Aorta (tissue), 5 donors: ENCODE measurements at places on chromosomes 5 and 9. TPM values are rescaled to one million over a fixed set of nuclear protein-coding genes. Genes with fewer than 3 reads are reported as not detected.

DNA sequence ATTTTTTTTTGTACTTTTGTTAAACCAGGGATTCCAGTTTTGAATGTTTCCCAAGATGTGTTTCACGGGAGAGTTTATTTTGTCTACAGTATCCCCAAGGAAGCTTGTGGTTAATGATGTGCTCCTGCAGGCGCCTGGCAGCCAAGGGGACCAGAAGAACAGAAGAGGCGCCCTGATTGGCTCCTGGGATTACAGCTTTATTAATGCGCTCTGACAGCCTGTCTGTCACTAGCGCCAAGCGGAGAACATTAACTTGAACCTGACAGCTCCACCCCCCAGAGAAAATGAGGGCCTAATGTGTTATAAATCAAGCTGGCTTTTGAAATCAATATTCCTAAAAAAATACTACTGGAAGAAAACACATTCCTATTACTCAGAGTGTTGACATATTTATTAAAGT is 5.0 kb upstream of the FBXL7 start:
- no peaks in the 10 kb centered on the region for H3K27me3 ChIP-seq
- no peaks in the 10 kb centered on the region for H3K36me3 ChIP-seq
- no peak overlapping the region for H3K27ac ChIP-seq
- H3K4me1 ChIP-seq = no peaks in the 10 kb centered on the region
- no peak overlapping the region for H3K4me3 ChIP-seq

DNA sequence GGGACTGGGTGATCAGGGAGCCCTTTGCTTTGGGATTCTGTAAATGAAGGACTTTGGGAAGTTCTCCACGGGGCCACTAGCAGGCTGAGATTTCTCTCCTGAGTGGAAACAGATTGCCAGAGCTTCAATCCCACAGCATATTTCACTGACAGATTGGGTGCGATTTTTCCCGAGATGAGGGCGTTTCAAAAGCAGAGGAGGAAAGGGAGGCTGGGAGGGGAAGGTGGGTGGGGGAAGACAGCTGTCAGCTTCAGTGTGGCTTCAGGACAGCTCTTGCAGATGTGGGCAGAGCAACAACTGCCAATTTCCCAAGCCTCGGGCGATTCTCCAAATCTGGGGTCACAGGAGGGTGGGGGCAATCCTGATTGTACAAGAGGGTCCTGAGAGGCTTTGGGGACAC is 258.5 kb upstream of the ADRA1B start:
- no peaks in the 10 kb centered on the region for H3K36me3 ChIP-seq
- no peaks in the 10 kb centered on the region for H3K4me1 ChIP-seq
- no peaks in the 10 kb centered on the region for H3K27me3 ChIP-seq
- H3K27ac ChIP-seq = no peak overlapping the region

Gene SOHLH1
- total RNA-seq = not detected

Gene PITX1
- total RNA-seq = 0.39 TPM

DNA sequence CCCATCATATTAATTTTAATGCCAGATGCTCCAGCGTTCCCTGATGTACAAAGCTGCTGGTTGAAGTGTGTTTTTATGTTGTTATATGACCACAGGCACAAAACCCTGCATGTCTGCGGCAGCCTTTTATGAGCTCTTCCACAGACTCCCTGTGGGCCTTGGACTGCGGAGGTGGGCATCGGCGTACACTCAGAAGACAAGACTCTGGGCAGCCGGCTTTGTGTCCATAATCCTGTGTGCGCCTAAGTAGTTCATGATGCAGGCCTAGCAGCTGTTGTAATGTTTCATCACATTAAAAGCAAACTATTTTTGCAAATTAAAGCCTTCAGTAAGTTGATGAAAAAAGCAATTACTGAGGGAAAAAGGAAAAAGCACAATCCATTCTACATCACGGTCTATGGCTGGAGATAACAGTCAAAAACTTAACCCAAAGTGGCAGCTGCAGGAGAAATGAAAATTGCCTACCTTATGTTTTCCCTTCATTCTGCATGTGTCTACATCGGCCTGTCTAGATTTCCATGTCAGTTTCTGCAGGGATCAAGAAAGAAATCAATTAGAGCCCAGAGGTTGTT is 78.8 kb downstream of the SEMA6A start:
- no peaks in the 10 kb centered on the region for H3K4me1 ChIP-seq
- H3K27ac ChIP-seq = no peak overlapping the region
- DNase-seq = no peak
- no peak overlapping the region for H3K4me3 ChIP-seq
- no peaks in the 10 kb centered on the region for H3K36me3 ChIP-seq
- peaks cover 1% of the 10 kb centered on the region for H3K27me3 ChIP-seq
